ENCODE measurements at places on chromosomes 5 and 9.
A peak's percentile ranks its signal among the peaks of the same experiment; 100 is the strongest.

DNA sequence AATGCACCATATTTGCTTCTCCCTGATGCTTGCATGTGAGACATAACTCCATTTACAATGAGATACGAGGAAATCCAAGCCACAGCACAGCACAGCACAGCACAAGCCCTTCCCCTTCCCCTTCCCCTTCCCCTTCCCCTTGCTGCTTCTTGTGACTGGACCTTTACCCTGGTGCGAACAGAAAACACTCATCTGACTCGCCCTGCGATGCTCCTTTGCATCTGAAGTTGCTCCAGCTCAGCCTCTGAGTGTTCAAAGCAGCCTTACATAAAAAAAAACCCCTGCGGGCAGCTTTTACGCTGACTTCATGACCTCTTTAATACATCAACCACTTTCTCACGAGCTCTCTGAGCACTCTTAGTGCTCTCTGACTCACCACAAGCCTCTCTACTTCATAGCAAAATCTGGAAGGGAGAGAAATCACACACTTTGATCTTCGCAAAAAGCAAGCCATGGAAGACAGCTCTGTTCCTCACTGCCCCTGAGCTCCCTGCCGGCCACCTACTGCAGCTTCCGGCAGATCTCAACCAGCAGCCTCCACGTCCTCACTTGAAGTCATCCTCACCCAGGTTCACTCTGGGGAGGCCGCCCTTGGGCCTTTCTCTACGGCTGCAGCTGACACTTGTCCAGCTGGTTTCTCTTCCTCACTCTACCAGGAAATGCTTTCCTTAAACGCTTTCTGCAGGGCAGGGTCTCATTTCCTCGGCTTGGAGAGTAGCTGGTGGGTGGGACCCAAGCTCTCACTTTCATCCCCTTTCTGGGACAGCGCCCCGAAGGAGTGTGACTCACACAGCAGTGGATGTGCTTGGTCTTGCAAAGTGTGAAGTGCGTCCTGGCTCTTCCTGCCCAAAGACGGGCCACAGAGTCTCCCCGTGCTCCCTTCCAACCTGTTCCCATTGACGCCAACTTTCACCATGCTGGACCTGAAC, 5.3 kb downstream of the SLC34A1 start:
- H3K27me3 ChIP-seq: peaks cover 16% of the 10 kb centered on the region
- H3K36me3 ChIP-seq: no peaks in the 10 kb centered on the region
- peak overlapping the region; percentile 83 for H3K4me3 ChIP-seq
- DNase-seq: peak; percentile 96
- H3K4me1 ChIP-seq: peaks cover 27% of the 10 kb centered on the region

- H3K36me3 ChIP-seq: no peaks in the 10 kb centered on the region
- DNase-seq: no peak
- no peak overlapping the region for H3K27ac ChIP-seq
- H3K4me3 ChIP-seq: no peak overlapping the region
- H3K27me3 ChIP-seq: peaks cover 2% of the 10 kb centered on the region
- H3K4me1 ChIP-seq: no peaks in the 10 kb centered on the region
Measured at GRCh38 chr9:100619665-100620064, 41.8 kb downstream of the CAVIN4 start.

- H3K27me3 ChIP-seq: no peaks in the 10 kb centered on the region
- no peaks in the 10 kb centered on the region for H3K36me3 ChIP-seq
- peak; percentile 22 for DNase-seq
- H3K4me1 ChIP-seq: peaks cover 22% of the 10 kb centered on the region
Measured at GRCh38 chr9:78769690-78770089, 472.8 kb downstream of the PSAT1 start.

- DNase-seq: no peak
- H3K4me3 ChIP-seq: no peak overlapping the region
- no peaks in the 10 kb centered on the region for H3K36me3 ChIP-seq
- H3K27me3 ChIP-seq: peaks cover 4% of the 10 kb centered on the region
Measured at GRCh38 chr5:56270058-56270457, 36.9 kb upstream of the ANKRD55 start.

DNA sequence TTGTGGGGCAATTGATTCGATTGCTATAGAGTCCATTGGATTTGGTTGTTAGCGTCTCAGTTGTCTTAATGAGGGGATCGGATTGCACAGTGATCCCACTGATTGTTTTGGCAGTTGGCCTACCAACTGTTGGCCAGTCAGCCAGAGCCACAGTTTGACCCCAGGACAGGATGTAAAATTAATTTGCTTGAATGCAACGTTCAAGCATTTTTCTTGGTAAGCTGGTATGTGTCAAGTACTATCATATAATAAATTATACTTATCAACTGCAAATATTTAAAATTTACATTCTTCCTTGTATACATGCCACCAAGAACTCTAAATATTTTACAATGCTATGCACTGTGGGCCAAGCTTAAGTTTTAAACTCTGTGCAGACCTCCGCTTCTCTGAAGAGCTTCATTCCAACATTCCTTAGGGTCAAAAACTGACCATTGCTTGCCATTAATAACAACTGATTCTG, 80.4 kb upstream of the OSMR start:
- H3K4me3 ChIP-seq: no peak overlapping the region
- peaks cover 6% of the 10 kb centered on the region for H3K4me1 ChIP-seq
- H3K36me3 ChIP-seq: peaks cover 13% of the 10 kb centered on the region
- H3K27me3 ChIP-seq: peaks cover 16% of the 10 kb centered on the region
- H3K27ac ChIP-seq: no peak overlapping the region

DNA sequence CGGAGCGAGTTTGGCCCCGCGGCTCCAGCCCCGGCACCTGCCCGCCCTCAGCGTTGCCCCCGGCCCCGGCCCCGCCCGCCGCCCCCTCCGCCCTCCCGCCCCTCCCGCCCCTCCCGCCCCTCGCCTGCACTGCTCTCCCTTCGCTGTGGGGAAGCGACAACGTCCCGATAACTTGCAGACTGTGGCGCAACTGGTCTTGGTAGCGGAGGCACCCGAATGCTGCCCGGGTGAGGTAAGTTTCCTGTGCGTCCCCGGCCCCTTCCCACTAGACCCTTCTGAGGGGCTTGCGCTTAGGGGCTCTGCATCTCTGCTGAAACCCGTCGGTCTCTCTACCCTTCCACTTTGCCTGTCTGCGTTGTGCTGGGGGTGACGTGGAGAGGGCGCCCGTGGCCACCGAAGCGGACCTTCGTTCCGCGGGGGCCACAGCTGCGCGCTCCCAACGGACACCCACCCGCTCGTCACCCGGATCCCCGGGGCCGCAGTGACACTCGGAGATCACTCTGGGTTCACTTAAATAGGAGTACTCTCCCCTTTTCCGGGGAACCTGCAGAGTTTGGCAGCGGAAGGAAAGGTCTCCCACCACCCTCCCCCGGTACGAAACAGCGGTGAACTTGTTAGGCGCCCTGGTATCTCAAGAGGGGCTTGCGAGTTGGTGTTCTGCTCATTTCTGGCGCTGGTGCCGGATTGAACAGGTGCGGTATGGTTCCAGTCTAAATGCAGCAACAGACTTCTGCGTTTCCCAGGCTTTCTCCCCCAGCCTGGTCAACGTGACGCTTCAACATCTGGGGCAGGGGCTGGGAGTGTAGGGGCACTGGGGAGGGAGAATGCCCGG, 707 bp downstream of the PIP5K1B start:
- no peak for DNase-seq
- peak overlapping the region; percentile 40 for H3K4me3 ChIP-seq
- H3K27me3 ChIP-seq: peaks cover 26% of the 10 kb centered on the region
- H3K4me1 ChIP-seq: no peaks in the 10 kb centered on the region
- no peak overlapping the region for H3K27ac ChIP-seq

GRCh38 chr9:106755736-106756135, 107.2 kb upstream of the ZNF462 start:
- no peak overlapping the region for H3K4me3 ChIP-seq
- no peaks in the 10 kb centered on the region for H3K4me1 ChIP-seq
- no peaks in the 10 kb centered on the region for H3K36me3 ChIP-seq
- H3K27me3 ChIP-seq: no peaks in the 10 kb centered on the region
- no peak for DNase-seq

DNA sequence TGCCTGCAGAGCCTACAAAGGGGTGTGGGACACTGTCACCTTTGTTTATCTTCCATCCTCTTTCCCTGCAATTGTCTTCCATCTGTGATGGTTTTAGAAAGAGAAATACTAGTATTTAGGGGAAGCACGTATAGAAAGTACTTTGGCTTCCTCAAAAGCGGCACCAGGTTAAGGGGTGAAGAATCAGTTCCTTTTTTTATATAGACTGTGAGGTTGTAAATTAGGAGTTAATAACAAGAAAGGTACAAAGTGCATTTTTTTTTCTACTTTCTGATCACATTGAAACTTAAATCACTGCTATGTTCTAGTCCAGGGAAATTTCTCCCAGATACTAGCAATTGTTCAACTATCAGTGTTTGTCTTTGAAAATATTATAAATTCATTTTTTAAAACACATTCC, 219.3 kb downstream of the CEMIP2 start:
- H3K27me3 ChIP-seq: peaks cover 3% of the 10 kb centered on the region
- no peak overlapping the region for H3K4me3 ChIP-seq
- no peaks in the 10 kb centered on the region for H3K4me1 ChIP-seq
- no peak for DNase-seq
- no peak overlapping the region for H3K27ac ChIP-seq

DNA sequence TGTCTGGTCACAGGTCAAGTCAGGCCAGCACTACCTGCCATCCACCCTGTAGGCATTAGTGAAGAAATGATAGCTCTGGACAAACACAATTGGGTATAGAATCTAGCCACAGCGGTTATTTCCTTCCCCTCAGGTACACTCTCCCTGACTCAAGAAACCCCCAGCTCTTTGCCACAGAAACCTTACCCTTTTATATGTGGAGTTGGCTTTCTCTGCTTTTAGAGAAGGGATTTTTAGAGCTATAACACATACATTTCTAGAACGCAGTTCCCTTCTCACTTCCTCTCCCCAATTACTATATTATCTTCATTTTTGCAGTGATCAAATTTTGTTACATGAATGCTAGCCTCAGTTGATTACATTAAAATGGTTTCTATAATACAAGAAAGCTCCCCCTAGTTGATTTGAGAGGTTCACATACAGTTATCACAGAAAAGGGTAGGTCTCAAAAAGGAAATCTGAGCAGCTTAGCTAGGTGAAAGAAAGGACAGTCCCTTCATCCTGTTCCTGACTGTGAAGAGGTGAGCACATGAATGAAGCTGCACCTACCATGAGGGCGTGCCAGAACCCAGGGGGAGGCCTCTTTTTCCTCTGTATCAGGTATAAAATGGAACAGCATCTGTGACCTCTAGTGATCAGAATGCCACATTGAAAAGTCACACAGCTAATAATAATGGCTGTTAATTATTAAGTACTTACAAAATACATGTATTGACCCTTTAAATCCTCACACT, 425.6 kb downstream of the KIAA0825 start:
- DNase-seq: no peak
- H3K4me3 ChIP-seq: no peak overlapping the region
- no peak overlapping the region for H3K27ac ChIP-seq

GRCh38 chr5:66854416-66854815, 258.2 kb downstream of the MAST4 start:
- DNase-seq: no peak
- peaks cover 17% of the 10 kb centered on the region for H3K4me1 ChIP-seq
- H3K27me3 ChIP-seq: peaks cover 5% of the 10 kb centered on the region
- no peaks in the 10 kb centered on the region for H3K36me3 ChIP-seq
- H3K27ac ChIP-seq: no peak overlapping the region

DNA sequence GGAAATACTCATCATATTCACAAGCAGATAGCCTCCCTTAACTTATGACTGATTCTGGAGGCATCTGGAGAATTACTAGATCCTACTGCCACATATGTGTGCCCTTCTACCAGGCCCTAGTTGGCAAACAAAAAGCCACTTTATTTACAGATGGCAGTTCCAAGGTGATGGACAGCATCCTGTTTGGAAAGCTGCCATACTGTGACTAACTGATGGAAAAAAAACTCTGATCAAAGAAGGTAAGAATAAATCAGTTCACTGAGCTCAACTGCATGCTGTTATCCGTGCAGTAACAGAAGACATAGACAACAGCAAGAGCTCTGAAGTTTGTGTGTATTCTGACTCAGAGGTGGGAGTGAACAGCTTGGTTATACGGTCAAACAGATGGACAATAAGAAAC, 279.8 kb upstream of the POU5F2 start:
- peak overlapping the region; percentile 47 for H3K27ac ChIP-seq
- H3K36me3 ChIP-seq: peaks cover 20% of the 10 kb centered on the region
